ENCODE measurements at places on chromosomes 12 and 14. TPM values are rescaled to one million over a fixed set of nuclear protein-coding genes. Genes with fewer than 3 reads are reported as not detected.

The KLRC1 gene
- not detected for polyA plus RNA-seq

The NGDN gene
- 47.7 TPM for polyA plus RNA-seq

The GPD1 gene
- polyA plus RNA-seq = not detected

The RND1 gene
- 0.12 TPM for polyA plus RNA-seq

The DCTN2 gene
- 211 TPM for polyA plus RNA-seq

DNA sequence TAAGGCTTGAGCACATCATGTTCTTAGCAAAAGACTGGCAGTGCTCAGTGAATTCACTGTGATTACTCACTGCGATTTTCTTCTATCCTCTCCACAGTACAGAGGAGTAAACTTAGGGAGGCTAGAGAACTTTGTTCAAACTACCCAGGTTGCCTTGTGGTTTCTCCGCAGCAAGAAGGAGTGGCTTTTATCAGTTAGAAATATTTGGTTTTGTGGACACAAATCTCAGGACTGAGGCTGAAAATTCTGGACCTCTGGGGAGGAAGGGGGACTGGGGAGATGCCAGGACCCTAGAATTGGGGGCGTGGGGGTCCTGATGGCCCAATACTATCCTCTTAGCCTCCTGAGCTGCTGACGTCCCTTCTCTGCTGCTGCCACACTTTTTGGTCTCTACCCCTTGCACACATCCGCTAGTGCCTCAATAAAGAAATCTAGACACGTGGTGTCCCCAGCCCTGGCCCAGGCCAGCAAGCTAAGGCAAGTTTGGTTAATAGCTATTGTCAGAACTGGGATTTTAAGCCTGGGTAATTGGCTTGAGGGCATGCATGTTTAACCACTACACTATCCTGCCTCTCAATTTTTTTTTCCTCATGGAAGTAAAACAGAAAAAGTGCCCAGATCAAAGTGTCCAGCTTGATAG is 842 bp downstream of the OAS2 start:
- peaks cover 4% of the 10 kb centered on the region for H3K4me1 ChIP-seq
- H3K27ac ChIP-seq = no peak overlapping the region
- no peak for DNase-seq
- no peaks in the 10 kb centered on the region for H3K27me3 ChIP-seq
- no peaks in the 10 kb centered on the region for H3K36me3 ChIP-seq
- peak overlapping the region; percentile 54 for H3K4me3 ChIP-seq

DNA sequence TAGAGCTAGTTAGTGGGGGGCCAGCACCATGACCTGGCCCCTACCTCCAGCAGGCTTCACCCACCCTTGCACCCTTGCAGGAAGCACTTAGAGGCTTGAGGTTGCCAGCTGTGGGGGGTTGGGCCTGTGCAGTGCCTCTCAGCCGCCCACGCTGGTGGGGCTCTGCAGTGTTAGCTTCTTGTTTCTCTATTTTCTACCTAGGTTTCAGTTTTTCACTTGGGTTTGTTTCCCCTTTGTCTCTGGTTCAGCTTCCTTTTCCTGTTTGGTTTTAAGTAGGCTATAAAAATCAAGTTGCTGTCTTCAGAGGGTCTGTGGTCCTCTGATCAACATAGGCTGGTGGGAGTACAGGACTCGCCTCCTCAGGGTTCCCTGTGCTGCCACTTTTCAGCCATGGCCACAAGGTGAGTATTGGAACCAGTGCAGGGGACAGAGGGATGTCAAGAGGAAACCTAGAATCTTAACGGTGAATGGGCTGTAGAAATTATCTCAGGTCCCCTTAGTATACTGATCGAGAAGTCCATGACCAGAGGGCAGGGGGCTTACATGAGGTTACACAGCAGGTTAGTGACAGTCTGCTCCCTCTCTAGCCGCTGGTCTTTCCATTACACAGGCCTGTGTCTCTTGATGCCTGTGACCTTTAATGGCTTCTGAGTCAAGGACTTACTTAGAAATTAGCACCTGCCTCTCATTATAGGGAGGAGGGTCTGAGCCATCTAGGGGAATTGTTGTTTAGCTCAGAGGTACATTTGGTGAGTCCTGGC is at the start of gene EVL:
Gene EVL, plus strand, starts transcription at position 312 of the 761 bp plus-strand sequence. Its CDS starts 79 bp downstream, at position 391.
- H3K4me3 ChIP-seq = no peak within 1 kb of the TSS
- peaks cover 2% of the 10 kb centered on the region for H3K4me1 ChIP-seq
- no peaks in the 10 kb centered on the region for H3K27me3 ChIP-seq
- no peak for DNase-seq
- H3K36me3 ChIP-seq = no peaks in the 10 kb centered on the region
- H3K27ac ChIP-seq = no peak within 1 kb of the TSS

GRCh38 chr14:96627386-96627785 is 125.2 kb downstream of the PAPOLA start:
- H3K4me1 ChIP-seq = no peaks in the 10 kb centered on the region
- no peaks in the 10 kb centered on the region for H3K27me3 ChIP-seq
- no peak for DNase-seq
- no peak overlapping the region for H3K4me3 ChIP-seq
- no peaks in the 10 kb centered on the region for H3K36me3 ChIP-seq

DNA sequence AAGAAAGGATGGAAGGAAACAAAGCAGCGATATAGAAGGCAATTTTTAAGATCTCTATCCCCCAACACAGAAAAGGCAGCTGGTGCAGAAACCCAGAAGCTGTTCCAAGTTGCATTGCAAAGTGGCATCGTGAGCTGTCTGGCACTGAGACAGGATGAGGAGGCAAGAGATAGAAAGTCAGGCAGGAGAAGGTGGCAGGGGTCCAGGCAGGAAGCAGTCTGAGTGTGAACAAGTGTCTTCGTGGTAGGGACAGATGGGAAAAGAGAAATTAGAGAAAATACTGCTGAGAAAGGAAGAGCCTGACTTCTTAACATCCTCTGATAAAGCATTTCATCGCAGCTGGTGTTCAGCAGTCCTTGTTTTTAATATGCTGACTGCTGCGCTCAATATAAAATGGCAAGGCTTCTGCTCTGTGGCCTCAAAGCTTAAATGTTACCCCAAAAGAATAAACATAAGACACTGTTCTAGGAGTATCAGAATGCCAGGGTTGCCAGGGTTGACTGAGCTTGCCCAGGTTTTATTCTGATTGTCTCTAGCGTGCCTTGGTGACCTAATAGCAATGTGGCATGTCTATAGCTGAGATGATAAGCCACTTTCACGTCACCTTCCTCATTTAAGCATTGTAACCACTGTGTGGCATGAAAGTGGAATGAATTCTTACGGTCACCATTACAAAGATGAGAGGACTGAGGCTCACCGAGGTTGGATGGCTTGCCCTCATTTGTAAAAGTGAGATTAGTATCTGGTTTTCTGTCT is 397.6 kb downstream of the NUAK1 start:
- no peaks in the 10 kb centered on the region for H3K4me1 ChIP-seq
- no peaks in the 10 kb centered on the region for H3K27me3 ChIP-seq
- H3K36me3 ChIP-seq = no peaks in the 10 kb centered on the region
- DNase-seq = peak; percentile 28

GRCh38 chr12:108948367-108948766 is 68.5 kb downstream of the DAO start:
- H3K27me3 ChIP-seq = no peaks in the 10 kb centered on the region
- no peak overlapping the region for H3K27ac ChIP-seq
- H3K4me1 ChIP-seq = no peaks in the 10 kb centered on the region
- H3K4me3 ChIP-seq = no peak overlapping the region

DNA sequence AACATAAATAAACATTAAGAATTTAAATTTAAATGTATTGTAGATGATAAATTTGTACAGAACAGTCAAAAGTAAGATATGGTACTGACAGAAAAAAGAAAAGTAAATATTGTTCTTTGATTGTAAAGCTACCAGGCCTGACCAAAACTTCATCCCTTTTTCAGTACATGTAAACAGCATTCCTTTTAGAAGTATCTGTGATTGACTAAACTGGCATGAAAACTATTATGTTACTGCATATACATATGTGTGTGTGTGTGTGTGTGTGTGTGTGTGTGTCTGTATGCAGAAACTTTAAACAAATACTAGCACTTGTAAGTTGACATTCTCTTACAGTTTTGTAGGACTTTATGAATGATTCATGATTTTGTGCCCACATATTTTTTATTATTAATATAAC is 270.9 kb downstream of the C12orf50 start:
- peak; percentile 21 for DNase-seq
- H3K4me3 ChIP-seq = no peak overlapping the region
- H3K27me3 ChIP-seq = no peaks in the 10 kb centered on the region
- no peaks in the 10 kb centered on the region for H3K36me3 ChIP-seq
- no peaks in the 10 kb centered on the region for H3K4me1 ChIP-seq

DNA sequence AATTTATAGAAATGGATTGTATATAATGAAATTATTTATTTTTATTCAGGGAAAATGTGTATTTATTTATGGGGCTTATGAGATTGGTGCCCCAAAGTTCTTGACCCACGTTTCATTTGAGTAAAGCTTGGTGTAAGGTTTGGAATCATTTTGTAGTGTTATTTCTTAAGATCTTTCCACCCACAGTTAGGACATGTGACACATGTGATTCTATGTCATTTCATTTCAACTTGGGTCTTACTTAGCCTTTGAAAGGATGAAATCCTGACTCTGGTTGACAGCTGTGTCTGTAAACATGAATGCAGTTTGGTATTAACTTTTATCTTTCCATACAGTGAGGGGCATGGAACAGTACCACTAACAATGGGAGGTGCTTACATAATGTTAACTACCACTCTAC is 51.7 kb downstream of the FLRT2 start:
- DNase-seq = no peak
- H3K27ac ChIP-seq = no peak overlapping the region
- H3K36me3 ChIP-seq = no peaks in the 10 kb centered on the region
- H3K4me3 ChIP-seq = no peak overlapping the region
- H3K27me3 ChIP-seq = no peaks in the 10 kb centered on the region
